ENCODE measurements at places on chromosomes 4 and X.

DNA sequence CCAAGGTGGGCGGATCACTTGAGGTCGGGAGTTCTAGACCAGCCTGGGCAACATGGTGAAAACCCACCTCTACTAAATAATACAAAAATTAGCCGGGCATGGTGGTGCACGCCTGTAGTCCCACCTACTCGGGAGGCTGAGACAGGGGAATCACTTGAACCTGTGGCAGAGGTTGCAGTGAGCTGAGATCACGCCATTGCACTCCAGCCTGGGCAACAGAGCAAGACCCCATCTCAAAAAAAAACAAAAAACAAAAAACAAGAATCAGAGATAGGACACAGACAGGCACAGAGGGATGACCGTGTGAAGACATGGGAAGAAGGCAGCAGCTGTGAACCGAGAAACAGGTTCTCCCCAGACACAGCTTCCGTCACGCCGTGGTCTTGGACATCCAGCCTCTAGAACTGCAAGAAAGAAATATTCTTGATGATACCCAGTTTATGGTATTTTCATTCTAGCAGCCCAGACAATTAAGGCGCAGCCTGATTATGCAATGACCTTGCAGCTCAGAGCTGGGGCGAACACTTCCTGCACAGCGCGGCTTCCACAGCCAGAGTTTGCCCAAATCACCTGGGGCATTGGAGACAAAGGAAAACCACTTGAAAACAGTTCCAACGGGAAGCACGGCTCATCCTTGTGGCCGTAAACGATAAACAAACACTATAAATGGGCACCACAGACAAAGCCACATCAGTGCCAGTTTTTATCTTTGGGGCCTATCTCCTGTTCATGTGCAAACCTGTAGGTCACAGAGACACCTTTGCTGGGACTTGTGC is 4.2 kb upstream of the ARSD start:
- DNase-seq, result no peak

- DNase-seq, result no peak
These were observed 107.5 kb downstream of the EGF start for GRCh38 chr4:110020139-110020538.

DNA sequence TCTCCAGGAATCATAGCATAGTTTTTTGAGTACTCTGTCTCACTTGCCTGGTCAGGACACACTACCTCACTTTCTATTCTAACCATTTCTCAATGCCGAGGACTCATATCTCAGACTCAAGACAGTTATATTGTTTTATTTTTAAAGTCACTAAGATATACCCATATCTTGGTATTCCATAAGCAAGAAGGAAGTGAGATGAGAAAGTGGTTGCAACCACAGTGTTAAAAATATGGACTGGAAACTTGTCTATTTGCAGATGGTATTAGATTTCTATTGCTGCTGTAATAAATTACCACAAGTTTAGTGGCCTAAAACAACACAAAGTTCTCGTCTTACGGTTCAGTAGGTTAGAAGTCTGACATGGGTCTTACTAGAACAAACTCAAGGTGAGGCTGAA is 344.8 kb upstream of the MAGEB2 start:
- DNase-seq, result no peak

- no peak for DNase-seq
These were observed 554.8 kb upstream of the HTR2C start for GRCh38 chrX:114028907-114029662.

GRCh38 chr4:40165916-40166315 is 30.9 kb upstream of the RHOH start:
- no peak for DNase-seq

DNA sequence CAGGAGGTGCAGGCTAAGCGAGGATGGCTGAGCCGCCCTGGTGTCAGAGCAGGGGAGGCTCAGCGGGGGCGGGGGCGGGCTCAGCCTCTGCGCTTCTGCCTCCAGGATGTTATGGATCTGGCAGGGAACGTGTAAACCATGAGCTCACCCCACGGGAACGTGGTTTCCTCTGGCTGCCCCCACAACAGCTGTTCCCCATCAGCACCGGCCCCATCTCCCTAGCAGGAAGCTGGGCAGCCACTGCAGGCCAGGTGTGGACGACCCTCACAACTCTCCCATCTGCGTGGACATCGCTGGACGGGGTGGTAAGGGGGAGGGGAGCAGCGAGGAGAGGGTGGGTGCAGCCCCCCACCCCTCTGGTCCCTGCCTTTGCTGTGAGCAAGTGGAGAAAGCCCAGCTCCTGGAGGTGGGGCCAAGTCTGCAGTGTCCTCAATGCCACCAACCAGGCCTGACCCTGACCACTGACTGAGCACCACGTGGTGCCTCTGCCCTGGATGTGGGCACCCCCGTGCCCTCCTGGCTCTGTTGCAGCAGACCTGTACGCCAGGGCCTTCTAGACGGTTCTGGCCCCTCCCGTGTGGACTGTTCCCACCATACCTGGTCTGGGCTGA is 28.1 kb upstream of the SPON2 start:
- no peak for DNase-seq

GRCh38 chrX:111869639-111870034 is 6.3 kb upstream of the TRPC5OS start:
- no peak for DNase-seq

GRCh38 chr4:6153874-6154273 is 46.5 kb downstream of the JAKMIP1 start:
- DNase-seq, result no peak

- DNase-seq, result no peak
These were observed 302.0 kb downstream of the SPRY1 start for GRCh38 chr4:123698556-123698955.

DNA sequence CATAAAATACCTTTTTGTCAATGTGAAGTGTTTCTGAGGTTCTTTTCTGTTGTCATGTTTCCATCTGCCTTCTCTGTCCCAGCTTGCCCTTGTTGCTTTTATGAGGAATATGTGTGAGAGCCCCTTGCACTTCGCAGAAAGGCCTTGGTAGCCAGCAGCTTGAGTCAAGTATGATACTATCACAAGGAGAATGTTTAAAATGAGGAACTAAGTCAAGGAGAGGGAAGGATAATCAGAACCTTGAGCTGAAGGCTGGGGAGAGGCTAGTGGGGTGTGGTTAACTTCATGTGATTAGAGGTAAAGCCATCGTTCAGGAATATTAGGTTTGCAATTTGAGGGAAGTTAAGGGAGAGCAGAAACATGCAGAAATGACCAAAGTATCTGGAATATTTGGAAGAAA is 12.7 kb downstream of the PGK1 start:
- DNase-seq, result no peak

DNA sequence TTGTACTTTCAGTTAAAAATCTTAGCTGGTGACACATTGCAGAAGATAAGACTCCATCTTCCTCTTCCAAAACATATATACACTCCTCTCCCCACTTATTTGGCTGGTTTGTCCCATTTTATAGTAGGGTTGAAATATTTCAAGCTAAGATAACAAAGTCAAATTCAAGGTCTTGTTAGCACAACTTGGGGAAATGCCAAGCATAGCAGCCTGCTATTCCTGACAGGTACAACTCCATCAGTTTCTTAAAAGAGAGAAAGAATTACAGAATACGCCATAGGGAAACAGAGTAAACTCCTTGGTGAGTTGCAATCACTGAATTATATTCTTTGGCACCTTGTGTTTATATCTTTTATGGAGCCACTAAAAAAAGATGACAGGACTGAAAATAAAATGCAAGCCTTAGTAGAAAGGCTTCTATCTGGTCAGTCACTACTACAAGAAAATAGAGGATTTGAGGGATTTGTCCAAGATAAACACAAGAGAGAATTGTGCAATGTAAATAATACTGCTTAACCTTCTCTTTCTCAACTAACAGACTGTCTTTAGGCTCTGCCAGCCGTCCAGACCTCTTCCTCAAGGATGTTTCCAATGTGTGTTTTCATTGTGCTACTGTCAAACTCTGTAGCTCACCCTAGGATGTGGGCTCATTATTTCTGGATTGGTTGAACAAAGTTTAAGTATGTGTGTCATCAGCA is 170.3 kb downstream of the VEGFC start:
- no peak for DNase-seq

GRCh38 chr4:3340700-3341083 is 47.9 kb downstream of the RGS12 start:
- DNase-seq, result no peak

DNA sequence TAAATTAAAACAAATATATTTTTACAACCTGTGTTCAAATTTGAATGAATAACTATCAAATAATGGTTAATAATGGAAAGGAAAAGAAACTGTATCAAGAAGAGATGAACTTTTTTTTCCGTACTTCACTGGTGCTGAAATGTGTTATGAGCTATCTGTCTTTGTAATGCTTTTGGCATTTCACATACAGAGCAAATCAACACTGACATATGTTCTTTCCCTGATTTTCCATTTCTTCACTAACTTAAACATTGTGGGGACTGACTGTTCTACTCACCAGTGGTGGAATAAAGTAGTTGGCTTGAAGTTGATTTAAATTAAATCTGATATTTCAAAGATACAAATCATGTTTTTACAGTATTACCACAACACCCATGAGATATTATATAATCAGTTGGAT is 304.0 kb upstream of the BMP3 start:
- DNase-seq, result no peak

GRCh38 chr4:127732623-127733328 is 2.6 kb downstream of the SLC25A31 start:
- no peak for DNase-seq
